ENCODE measurements at places on chromosomes 3 and 15.

DNA sequence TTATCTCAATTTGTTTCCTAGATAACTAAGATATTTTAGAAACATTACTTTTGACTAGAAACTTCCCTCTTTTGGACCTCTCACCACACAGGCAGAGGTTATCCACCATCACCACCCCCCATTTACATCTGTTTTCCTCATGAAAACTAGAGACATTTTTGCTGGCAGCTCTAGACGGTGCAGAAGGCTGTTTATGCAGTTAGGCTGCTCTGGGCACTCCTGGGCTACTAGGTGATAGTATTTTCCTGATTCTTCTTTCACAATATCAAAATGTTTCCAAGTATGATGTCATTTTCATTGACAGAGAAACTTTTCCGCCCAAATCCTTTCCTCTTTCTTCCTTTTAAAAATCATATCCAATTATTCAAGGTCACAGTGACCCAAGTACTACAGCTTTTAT lies 67.1 kb downstream of the PLOD2 start:
- no peak for DNase-seq

GRCh38 chr15:31387092-31387478 lies 60.5 kb downstream of the KLF13 start:
- peak; percentile 55 for DNase-seq

DNA sequence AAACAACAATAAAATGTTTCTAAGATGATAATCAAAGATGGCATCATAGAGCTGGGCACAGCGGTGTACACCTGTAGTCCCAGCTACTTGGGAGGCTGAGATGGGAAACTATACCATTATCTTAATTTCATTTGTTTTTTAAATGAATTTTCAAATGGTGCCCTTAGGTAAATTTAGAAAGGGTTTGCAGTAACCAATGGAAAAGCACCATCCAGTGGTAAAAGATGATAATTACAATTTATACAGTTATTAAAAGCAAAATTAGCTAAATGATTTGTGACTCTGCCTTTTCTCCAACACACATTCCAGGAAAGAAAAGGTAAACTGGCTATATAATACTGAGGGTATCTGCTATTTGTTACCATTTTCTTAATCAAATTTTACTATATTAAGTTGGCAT lies 14.4 kb upstream of the ANKRD28 start:
- peak; percentile 51 for DNase-seq

GRCh38 chr3:76525726-76526125 lies 514.2 kb upstream of the ROBO2 start:
- DNase-seq, result no peak

DNA sequence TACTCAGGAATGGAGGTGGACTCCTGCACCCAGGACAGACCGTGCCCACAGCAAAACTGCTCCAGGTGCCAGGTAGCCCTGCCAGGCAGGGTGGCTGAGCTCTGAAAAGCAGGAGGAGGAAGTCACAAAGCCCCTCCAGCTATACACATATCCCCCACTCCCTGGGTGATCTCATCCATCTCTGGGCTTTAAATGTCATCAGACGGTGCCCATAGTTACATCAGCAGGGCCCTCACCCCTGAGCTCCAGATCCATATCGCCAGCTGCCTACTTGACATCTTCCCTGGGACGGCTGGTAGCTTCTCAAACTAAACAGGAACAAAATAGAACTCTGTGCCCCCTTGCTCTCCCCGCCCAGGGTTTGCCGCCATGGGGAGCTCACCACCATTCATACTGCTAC lies 87.7 kb downstream of the MEGF11 start:
- no peak for DNase-seq

GRCh38 chr15:78565951-78566774 lies 843 bp downstream of the CHRNA5 start:
- DNase-seq, result no peak

DNA sequence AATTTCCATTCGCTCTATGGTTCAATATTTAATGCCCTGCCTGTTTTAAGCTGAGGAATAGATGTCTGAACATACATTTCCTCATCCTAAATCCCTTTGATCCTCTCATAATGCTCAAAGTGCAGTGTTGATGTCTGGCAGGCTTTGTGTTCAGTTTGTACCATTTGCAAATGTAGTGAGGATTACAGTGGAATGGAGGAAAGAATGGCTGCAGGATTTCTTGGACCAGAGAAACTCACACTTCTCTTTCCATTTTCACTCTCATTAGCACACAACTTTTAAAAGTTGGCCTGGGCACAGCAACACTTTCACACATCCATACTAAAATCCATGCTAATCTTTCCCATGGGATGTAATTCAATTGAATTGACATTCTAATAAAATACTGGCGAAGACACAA lies 28.6 kb upstream of the THRB start:
- DNase-seq, result no peak

- DNase-seq, result no peak
These were observed 324.6 kb upstream of the TBC1D5 start for GRCh38 chr3:18066899-18067582.

- DNase-seq, result no peak
These were observed 989.9 kb downstream of the ROBO2 start for GRCh38 chr3:78029775-78030174.

DNA sequence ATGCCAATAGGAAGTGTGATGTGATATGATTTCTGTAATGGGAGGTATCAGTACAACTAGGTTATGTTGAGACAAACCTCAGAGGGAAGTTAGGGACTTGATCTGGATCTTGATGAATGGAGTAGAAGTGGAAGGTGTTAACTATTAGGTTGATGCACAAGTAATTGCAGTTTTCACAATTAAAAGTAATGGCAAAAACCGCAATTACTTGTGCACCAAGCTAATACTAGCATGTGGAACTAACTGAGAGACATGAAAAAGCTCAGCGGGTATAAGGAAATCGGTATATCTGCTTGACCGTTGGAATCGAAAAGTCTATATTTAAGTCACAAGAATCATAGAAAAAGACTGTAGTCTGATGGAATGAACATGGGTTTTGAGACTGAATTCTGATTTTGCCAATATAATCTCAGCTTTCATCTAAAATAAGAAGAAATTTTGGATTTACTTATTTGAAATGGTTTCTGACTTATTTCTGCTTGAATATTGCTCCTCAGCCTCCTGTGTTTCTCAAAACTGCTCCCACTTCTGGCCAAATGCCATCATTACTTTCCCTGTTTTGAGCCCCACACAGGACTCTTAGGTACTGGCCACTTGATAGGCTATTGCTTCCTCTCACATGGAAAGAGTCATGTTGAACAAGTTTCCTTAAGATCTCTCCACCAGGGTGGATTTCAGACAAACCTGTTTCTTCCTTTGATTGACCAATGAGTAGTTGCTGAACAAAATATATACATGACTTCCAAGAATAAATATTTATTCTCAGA lies 271.5 kb upstream of the COL8A1 start:
- DNase-seq, result no peak

DNA sequence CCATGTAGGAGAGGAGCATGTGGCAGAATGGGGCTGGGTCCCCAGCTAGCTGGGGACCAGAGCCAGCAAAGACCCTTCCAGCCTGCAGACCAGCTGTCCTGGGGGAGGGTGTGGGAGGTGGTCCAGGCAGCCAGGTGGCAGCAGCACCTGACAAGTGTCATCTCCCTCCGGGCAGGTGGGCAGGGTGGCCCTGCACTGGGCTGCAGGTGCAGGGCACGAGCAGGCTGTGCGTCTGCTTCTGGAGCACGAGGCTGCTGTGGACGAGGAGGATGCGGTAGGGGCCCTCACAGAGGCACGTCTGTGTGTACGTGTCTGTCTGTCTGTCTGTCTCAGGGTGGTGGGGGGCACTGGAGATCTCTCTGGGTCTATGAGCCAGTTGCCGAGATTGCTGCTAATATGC lies 5.5 kb downstream of the ANKDD1A start:
- DNase-seq, result no peak

- DNase-seq, result no peak
These were observed at the start of gene ARNT2 for GRCh38 chr15:80404057-80404760. Gene ARNT2 (plus strand): TSS chr15:80404382. CDS start chr15:80404516, 134 bp downstream.

DNA sequence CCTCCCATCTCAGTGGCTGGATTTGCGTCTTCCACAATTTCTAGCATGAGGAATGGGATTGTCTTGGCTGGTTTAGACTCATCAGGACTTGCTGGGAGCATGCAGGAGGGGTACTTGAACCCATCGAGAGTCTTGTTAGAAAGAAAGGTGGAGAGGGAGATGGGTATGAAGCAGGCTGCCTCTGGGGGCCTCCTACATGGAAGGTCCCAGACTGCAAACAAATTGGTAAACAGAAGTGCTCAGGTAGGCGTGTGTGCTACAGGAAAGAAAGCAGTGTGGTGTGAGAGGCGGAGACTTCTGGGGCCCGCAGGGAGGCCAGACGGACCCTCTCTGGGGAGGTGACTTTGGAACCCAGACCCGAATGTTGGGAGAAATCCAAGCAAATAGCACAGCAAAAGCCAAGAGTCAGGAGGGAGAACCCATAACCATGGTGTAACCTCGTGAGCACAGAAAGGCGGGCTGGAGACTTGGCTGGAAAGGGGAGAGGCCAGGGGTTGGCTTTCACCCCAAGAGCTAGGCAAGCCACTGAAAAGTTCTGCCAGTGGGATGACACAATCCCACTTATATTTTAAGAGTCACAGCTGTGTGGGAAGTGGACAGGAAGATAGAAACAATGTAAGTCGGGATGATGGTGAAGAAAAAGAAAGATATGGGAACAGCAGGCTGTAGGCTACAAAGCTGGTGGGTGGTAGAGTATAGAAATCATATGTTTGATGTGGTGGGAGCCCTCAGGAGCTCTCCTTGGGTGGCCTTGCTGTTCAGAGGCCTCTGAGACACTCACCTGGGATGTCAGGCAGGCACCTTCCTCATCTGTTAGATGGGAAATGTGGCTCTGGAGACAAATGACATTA lies 130.1 kb upstream of the PRR20G start:
- no peak for DNase-seq

DNA sequence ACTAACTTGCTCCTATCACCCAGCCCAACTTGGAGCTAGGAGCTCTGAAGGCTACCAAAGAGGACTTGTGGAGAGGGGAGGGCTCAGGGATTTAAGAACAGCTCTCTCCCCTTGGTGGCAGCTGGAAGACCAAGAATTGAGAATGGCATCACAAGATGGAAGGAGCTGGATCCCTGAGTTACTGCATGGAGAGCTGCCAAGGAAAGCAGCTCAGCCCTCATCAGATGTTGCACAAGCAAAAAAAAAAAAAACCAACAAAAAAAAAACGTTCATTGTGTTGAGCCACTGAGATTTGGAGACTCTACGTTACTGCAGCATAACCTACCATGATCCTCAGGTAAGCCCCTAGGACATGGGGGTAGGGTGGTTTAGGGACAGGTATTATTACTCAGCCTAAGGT lies 41.0 kb downstream of the ITGB5 start:
- no peak for DNase-seq

DNA sequence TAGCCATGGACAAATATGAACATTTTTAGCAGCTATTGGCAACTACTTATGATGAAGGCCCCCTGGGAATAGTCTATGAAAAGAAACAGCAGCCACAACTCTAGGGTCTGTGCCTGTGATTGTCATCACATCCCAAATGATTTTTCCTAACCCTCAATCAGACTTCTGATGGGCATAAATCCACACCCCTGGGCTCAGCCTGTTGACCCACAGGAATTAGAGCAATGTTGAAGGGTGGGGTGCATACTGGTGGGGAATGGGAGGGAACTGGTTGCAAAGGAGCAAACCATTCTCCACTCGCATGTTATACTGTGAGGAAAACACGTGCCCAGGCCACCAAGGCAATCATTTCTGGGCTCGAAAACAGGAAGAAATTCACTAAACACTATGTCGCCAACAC lies 106.5 kb upstream of the CTNNB1 start:
- no peak for DNase-seq

DNA sequence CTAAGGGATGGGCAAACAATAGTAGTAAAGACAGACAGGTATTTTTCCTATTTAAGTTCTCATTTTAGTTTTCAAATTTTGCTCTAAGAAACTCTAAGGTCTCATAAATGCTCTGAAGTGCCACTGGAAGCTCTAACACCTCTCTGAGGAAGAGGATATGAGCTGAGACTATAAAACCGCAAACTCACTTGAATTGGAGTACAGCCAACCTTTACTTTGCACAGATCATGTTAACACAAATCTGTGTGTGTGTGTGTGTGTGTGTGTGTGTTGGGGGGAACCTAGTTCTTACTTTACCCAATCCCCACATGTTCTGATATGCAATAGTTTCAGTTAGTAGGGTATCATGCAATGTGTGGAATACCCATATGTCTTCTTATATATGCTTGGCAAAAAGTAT lies 446.8 kb downstream of the CHL1 start:
- no peak for DNase-seq

- DNase-seq, result no peak
These were observed 107.1 kb upstream of the TSC22D2 start for GRCh38 chr3:150300852-150301517.

- no peak for DNase-seq
These were observed 232.6 kb upstream of the LRTM1 start for GRCh38 chr3:55160241-55160983.

GRCh38 chr3:153266619-153267018 lies 104.6 kb downstream of the RAP2B start:
- DNase-seq, result no peak

DNA sequence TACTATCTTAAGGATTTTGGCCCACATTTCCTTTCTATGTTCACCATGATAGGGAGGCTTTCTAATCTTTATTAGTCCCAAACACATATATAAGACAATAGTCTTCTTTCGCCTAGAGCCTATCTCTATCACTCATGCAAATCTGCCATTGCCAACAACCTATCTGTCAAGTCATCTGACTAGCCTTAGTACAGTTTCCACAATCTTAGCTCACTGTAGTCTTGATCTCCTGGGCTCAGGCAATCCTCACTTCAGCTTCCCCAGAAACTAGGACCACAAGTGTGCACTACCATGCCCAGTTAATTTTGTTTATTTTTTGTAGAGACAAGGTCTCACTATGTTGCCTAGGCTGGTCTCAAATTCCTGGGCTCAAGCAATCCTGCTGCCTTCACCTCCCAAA lies 6.9 kb downstream of the TMEM39A start:
- no peak for DNase-seq

DNA sequence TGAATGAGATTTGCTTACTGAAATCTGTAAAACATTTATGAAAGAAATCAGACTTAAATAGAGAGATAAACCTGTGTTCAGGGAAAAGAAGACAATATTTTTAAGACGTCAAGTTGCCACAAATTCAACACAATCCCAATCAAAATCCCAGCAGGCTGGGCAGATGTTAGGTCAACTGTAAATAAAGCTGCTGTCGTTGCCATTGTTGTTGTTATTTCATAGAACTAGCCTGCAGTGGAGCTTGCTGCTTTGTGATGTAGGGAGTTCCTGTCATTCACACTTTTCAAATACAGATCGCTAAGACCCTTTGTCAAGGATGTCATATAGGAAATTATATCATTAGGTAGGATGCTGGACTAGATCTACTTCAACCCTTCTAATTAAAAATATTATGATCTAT lies 123.1 kb downstream of the NEO1 start:
- DNase-seq, result no peak

GRCh38 chr3:123401836-123402530 lies 46.9 kb downstream of the ADCY5 start:
- DNase-seq, result no peak

DNA sequence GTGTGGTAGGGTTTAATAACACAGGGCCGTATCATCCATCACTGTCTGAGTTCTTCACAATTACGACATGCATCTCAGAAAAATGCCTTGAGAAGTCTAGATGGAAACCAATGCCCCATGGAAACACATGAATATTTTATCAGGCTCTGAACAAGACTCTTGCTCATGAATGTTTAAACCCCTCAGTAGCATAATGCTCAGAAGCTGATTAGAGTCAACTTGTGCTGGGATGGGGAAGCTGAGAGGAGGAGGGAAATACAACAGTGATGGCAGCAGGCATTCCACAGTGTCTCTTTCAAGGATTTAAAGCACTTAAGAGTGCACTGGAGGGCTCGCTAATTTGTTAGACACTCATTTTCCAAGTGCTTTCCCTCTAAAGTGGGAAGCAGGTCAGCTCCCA lies 3.8 kb downstream of the GPR156 start:
- no peak for DNase-seq

GRCh38 chr3:123120573-123120972 lies 53.7 kb downstream of the PDIA5 start:
- DNase-seq, result no peak
